Upper lobe of left lung (tissue), 6 donors: ENCODE measurements at places on chromosomes 13 and 19.
A peak's percentile ranks its signal among the peaks of the same experiment; 100 is the strongest.

GRCh38 chr19:18999016-18999758 lies 34.1 kb downstream of the SUGP2 start:
- no peak for DNase-seq

GRCh38 chr13:112244061-112244460 lies 132.1 kb upstream of the SPACA7 start:
- no peak for DNase-seq

- no peak for DNase-seq
These were observed 1395.2 kb downstream of the PCDH9 start for GRCh38 chr13:65834897-65835296.

DNA sequence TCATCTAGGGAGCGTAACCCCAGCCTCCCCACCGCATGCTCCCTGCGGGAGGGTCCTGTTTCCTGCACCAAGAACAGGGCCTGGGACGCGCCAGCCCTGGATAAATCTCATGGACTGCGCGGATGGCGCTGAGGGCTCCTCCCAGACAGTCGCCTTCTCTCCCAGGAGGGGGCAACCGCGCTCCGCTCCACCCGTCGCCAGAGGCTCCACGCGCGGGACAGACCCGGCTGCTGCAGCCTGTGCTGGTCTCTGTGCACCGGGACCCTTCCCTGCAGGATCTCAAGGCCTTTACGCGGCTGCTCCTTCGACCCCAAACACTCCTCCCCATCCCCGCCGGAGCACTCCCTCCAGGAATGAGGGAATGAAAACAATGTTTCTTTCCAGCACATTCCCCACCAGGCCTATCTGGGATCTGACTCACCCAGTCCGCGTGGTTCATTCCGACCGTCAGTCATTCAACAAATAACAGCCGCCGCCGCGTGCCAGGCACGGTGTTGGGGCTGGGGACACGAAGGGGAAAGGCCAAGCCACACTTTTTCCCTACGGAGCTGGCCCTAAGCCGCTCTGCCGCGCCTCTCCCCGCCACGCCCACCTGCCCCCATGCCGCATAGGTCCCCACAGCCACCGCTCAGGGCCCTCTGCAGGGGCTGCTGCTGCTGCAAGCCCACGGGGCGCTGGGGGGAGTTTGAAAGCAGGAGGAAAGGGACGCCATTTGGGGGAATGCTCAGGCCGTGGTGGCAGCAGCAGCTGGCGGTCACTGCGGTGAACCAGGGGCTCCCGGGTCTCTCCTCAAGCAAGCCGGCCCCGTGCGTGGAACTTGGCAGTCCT lies 6.0 kb downstream of the PNMA8B start:
- DNase-seq = peak; percentile 87

DNA sequence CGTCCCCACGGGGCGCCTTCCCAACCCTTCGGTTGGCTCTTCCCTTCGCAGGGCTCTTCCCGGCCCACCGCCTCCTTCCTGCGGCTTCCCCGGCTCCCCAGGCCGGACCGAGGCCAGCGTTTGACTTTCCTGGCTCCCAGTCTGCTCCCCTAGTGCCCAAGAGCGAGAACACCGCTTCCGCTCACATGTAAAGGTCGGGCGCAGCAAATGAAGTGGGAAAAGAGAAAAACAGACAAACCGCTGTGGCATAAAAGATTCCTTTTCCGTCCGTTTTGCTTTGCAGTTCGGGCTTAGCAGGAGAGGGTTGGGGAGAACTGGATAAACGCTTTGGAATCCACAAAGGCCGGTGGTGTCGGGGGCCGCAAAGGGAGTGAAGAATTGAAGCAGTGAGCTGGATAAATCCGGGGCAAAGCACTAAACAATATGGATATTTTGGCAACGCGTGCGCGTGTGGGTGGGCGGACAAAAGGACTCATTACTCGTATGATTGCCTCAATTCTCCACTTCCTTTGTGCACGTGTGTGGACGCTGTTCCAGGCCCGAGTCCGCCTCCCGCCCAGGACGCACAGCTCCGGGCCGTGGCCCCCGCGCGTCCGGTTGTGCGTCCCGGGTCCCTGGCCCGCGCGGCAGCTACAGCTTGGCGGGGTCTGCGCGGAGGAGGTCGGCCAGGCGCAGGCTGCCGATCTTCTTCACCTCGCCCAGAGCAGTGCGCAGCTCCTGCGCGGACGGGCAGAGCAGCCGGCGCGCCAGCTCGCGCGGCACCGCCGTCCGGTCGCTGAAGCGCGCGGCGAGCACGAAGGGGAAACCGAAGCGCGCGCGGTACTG lies 8.6 kb upstream of the CDX2 start:
- no peak for DNase-seq

DNA sequence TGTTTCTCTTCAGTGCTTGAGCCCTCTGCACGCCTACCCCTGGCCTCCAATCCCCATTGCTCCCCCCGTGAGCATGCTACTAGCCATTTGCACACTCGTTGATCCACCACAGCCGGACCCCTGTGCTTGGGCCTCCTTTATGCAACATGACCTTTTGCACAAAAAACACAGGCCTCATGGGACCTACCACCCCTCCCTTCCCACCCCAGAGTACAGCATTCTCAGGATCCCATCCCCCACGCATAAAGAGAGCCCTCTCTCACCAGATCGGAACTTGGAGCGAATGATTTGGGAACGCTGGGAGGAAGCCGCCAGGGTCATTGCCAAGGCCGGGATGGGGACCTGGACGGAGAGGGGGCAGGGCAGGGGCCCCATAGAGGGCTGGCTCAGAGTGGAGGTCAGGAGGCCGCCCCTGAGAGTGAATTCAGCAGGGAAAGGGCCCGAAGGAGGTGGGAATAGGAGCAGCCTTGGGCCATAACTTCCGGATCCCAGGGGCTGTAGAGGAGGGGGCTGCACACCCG lies 754 bp downstream of the MAMSTR start:
- DNase-seq = peak; percentile 17

DNA sequence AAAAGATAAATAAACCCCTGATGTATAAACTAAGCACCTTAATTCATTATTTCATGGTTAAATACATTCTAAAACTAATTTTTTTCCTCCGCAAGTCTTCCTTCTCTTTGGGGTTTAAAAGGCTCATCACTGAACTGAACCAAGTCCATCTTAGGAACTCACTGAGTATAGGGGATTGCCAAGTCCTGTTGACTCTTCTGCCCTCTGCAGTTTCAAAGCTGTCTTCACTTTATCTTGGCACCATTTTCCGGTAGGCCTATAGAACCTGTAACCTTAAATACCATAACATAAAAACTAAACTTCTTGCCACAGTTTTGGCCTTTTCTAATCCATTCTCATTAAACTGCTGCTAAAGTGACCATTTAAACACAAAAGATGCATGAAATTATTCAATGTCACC lies 66.5 kb upstream of the USPL1 start:
- no peak for DNase-seq

DNA sequence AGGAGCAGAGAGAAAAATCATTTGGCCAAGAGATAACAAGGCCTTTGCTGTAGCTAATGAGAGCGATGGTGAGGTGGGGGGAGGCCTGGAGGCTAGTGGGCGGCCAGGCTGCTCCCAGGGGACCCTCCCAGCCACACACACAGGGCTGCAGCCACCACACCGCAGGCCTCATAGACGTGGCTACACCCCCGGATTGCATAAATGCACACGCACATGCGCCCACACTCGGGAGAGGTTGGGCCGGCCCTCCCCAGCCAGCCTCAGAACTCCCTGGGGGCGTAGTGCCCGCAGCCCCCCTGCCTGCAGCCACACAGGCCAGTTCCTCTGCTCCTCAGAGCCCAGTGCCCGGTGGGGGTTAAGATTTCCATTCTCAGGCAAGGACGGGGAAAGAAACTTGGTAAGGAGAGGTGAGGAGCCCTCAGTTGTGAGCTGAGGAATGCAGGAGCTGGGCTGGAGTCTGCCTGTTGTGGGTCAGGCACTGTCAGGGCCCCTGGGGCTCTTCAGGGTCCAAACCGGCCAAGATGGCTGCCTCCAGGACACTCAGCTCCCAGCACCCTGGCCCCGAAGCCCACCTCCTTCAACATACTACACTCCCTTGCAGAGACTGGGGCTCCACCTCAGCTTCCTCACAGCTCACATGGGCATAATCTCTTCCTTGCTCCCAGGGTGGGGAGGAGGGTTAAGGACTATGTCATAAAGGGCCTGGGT lies 8.0 kb downstream of the PTH2 start:
- no peak for DNase-seq

DNA sequence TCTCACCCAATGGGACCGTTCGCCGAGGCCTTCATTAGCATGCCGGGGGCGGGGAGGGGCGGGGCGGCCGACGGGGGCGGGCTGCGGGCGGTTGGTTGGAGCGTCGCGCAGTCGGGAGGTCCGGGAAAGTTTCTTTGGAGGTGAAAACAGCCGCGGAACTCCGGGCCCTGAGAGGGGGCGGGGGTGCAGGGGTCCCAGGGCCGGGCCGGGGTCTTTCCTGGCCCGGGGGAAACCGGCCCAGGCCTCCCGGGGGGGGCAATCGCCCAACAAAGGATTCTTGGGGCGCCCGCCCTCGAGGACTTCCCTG lies at the start of gene HMG20B:
Gene HMG20B, plus strand, starts transcription at position 90 of the 307 bp plus-strand sequence. CDS start 366 bp downstream, outside the sequence.
- DNase-seq = no peak

DNA sequence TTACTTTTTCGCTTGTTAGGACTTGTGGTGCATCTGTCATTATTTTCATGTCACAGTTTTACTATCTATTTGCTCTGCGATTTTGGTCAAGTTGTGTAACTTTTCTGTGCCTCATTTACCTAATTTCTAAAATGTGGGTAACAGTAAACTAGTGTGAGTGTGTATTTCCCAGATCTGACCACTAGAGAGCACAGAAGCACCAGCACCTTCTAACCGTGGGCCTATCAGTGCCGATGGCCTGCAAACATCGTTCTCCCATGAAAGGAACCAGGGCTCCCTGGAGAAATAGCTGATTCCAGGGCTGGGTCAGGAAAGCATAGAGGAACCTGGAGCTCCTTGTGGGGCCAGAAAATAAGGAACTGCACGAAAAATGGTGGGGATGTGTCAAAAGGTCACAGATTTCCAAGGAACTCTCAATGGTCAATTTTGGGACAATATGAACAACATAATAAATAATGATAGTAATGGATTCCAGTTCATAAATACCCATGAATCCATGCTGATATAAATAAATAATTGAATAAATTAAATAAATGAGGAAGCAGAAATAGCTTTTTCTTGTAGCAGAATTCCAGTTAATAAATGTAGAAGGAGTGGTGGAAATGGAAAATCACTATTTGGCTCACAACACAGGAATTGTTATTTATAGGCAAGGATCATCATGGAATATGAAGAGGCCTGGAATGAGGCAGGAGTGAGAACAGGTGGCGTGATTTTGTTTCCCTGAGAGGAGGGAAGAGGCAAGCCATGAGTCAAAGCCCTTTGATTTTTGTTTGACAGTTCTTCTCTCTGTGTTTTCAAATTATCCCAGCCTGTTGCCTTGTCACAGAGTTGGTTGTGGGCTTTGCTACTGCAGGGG lies 31.1 kb downstream of the CEACAM8 start:
- DNase-seq = no peak

GRCh38 chr13:105463011-105463501 lies 1072.4 kb downstream of the EFNB2 start:
- no peak for DNase-seq

DNA sequence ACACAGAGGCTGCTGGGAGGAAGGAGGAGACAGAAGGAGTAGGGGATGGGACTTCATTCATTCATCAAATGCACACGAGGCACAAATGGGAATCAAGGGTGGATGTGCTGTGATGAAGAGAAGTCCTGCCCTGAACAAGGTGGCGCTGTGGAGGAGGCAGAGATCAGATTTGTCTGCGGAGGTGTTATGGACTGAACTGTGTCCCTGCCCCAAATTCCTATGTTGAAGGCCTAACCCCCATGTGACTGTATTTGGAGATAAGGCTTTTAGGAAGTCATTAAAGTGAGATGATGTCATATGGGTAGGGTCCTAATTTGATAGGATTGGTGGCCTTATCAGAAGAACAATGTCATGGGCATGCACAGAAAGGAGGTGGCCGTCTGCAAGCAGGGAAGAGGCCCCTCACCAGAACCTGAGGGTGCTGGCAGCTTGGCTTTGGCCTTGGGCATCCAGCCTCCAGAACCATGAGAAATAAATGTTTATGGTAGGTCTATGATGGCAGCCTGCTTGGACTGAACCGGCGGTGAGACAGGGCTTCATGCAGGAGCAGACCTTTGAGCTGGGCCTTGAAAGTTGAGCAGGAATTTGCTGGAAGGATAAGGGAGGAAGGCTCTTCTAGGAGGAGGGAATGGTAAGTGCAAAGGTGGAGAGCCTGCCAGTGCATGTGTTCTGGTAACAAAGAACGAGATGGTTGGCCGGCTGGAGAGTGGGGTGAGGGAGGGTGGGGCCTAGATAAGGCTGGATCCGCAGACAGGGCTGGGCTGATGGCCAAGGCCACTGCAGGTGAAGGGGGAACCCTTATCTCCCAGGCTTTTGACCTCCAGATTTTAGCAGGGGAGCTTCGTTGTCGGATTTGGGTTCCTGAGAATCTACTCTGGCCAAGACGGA lies 2.7 kb upstream of the CEBPA start:
- peak; percentile 85 for DNase-seq

GRCh38 chr13:103965506-103966243 lies 899.5 kb upstream of the SLC10A2 start:
- no peak for DNase-seq

- no peak for DNase-seq
These were observed 29.4 kb downstream of the KLF12 start for GRCh38 chr13:74104661-74105275.

DNA sequence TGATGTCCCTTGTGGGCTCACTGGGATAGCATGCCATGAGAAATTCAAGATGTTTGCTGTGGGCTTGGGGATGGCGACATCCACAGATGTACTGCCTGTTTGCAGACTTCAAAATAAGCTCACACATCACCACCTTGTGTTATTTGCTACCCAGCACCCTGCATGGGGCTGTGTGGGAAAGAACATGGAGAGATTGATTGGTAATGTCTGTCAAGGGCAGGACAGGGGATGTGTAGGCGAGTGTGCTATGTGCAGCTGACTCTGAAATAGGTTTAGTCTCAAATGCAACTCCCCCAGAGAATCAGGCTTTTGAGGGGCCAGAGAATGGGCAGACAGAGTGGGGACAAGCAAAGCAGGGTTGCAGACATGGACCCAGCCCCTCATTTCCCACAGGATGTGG lies 24.7 kb downstream of the PNPLA6 start:
- no peak for DNase-seq

DNA sequence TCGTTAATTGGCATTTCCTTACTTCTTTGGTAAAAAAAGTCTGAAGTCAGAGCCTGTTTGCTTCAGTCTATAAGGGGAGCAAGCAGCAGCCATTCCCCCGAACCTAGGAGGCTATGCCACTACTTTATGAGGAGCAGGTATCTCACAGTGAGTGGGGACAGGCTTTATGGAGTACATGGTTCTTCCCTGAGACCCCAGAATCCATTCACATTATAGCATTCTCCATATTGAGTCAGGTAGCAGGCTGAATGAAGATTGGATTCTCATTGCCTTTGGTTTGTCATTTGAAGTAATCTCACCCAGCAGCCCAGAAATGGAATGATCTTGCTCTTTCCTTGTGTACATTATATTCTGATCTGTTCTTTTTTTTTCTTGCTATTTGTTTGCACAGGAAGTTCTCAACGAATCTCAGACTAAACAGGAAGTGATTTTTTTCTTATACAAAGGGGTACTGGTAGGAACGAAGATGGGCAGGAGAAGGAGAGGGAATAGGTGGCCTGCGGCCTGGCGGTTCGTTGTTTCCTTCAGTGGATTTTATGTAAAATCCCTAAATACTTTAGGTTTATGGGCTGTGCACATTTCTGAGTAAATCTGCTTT lies 74.4 kb downstream of the ARHGAP35 start:
- no peak for DNase-seq
